ENCODE measurements at places on chromosomes 3 and 15. TPM values are rescaled to one million over a fixed set of nuclear protein-coding genes. Genes with fewer than 3 reads are reported as not detected.

Gene CRYGS
- 1.1 TPM for total RNA-seq

Gene SLC6A20
- 0.51 TPM for total RNA-seq

Gene CD200R1
- not detected for total RNA-seq

Gene NANOGP8
- total RNA-seq = not detected

Gene SAXO2
- 1.2 TPM for total RNA-seq

Gene SKOR1
- not detected for total RNA-seq

Gene NMNAT3
- total RNA-seq = 1.6 TPM

Gene ATRIP
- total RNA-seq = 14.4 TPM

Gene C3orf20
- not detected for total RNA-seq

Gene ALAS1
- total RNA-seq = 67.5 TPM

Gene MRAS
- 6.3 TPM for total RNA-seq

Gene SERPINI2
- not detected for total RNA-seq

Gene SPATA12
- 0.03 TPM for total RNA-seq

Gene SCN10A
- not detected for total RNA-seq

Gene SLC22A14
- 0.14 TPM for total RNA-seq

Gene SH3BP5
- total RNA-seq = 10.0 TPM

Gene KLHL40
- total RNA-seq = not detected

Gene ATP2B2
- total RNA-seq = not detected

Gene TMCO5A
- total RNA-seq = not detected

Gene EPHA6
- not detected for total RNA-seq

Gene STRIT1
- not detected for total RNA-seq

Gene PYGO1
- total RNA-seq = 7.5 TPM

Gene TUSC2
- total RNA-seq = 21.8 TPM

Gene C3orf18
- total RNA-seq = 5.0 TPM

Gene GPR27
- total RNA-seq = 0.20 TPM

Gene MOBP
- total RNA-seq = not detected

Gene C3orf22
- not detected for total RNA-seq

Gene DPPA2
- not detected for total RNA-seq

Gene PLA2G4D
- 0.07 TPM for total RNA-seq

Gene SLC22A13
- total RNA-seq = 0.21 TPM

Gene MAPKAPK3
- 118 TPM for total RNA-seq

Gene CLDN16
- total RNA-seq = not detected

Gene MST1
- 7.5 TPM for total RNA-seq

Gene HHLA2
- total RNA-seq = not detected

Gene AADACL2
- total RNA-seq = not detected

Gene CHCHD4
- 23.3 TPM for total RNA-seq

Gene FOXB1
- total RNA-seq = not detected

Gene CNTN6
- not detected for total RNA-seq

Gene MCF2L2
- total RNA-seq = 0.14 TPM

Gene ALG1L2
- total RNA-seq = not detected

Gene ACSBG1
- not detected for total RNA-seq

Gene MASP1
- not detected for total RNA-seq

Gene RBM5
- 75.6 TPM for total RNA-seq

Gene PTH1R
- not detected for total RNA-seq

Gene SMAD6
- not detected for total RNA-seq

All from foreskin keratinocyte (primary cell).